ENCODE measurements at places on chromosomes 13 and 19.

- no peak for DNase-seq
These were observed 12.2 kb downstream of the BRD4 start for GRCh38 chr19:15320116-15320515.

- no peak for DNase-seq
These were observed 17.7 kb upstream of the SEMA6B start for GRCh38 chr19:4577020-4577782.

DNA sequence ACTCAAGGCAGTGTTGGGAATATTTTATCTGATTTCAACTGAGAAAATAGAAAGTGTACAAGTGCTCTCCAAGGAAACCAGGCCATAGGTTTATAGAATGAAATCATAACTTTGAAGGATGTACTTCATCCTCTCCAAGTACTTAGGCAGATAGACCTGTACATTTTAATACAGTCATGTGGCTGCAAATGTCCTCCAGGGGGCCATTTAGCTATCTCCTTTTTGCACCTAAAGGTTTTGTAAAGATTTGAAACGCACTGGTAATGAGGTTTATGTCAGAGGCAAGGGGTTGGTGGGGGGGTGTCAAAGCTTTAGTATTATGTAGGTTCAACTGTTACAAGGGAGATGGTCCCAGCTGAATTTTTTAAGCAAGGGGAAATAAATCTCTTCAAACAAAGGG lies 364.4 kb downstream of the DCT start:
- DNase-seq = no peak

- no peak for DNase-seq
These were observed 60.9 kb upstream of the MED4 start for GRCh38 chr13:48155848-48156247.

DNA sequence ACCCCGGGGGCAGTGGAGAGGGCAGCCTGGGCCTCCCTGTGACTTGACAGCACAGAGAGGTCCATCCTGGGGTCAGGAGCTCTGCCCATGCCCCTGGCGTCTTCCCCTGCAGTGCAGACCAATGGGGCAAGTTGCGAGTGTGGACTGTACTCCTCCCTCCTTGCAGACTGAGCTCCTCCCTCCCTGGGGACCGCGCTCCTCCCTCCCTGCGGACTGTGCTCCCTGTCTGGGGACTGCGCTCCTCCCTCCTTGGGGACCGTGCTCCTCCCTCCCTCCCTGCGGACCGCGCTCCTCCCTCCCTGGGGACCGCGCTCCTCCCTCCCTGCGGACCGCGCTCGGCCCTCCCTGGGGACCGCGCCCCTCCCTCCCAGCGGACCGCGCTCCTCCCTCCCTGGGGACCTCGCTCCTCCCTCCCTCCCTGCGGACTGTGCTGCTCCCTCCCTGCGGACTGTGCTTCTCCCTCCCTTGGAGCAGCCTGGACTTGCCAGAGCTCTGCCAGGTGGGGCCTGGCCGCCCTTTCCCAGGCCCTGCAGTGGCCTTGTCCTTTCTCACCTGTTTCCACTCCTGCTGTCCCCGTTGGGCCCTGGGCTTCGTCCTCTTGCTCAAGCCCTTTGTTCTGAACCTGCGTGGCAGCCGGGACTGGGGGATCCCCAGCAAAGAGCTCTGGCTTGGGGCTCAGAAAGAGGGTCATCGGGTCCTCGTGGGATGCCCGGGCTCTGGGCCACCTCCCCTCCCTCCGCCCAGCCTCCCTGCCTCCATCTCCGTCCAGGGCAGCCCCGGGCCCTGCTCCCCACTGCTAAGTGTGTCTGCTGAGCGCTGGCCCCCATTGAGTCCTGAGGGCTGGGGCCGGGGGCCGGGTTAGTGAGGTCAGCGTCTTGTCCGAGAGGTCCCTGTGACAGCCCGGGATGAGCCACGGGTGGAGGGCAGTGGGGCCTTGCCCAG lies 6.8 kb downstream of the GAMT start:
- no peak for DNase-seq

- no peak for DNase-seq
These were observed 965 bp downstream of the TTC9B start for GRCh38 chr19:40217027-40217810.

- no peak for DNase-seq
These were observed 95.1 kb downstream of the SLC7A1 start for GRCh38 chr13:29500386-29500785.

- no peak for DNase-seq
These were observed 238.7 kb downstream of the KCTD12 start for GRCh38 chr13:76647550-76647949.

GRCh38 chr13:84655677-84656076 lies 773.4 kb upstream of the SLITRK1 start:
- no peak for DNase-seq

DNA sequence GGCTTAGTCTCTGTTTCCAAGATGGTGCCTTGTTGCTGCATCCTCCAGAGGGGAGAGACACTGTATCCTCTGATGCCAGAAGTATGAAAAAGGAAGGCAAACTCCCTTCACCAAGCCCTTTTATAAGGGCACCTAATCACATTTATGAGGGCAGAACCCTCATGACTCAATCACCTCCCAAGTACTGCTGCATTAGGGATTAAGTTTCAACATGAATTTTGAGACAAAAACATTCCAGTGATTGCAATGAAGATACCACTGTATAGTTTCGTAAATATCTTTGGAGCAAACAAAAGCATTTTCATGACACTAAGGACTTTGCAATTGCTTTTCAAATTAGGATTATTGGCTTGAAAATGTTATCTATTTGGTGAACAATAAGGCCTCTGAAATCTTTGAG lies 63.8 kb downstream of the RNF17 start:
- DNase-seq = no peak

GRCh38 chr19:14089662-14090508 lies 666 bp downstream of the SAMD1 start:
- no peak for DNase-seq

- no peak for DNase-seq
These were observed 9.8 kb downstream of the DDX39A start for GRCh38 chr19:14409146-14410023.

DNA sequence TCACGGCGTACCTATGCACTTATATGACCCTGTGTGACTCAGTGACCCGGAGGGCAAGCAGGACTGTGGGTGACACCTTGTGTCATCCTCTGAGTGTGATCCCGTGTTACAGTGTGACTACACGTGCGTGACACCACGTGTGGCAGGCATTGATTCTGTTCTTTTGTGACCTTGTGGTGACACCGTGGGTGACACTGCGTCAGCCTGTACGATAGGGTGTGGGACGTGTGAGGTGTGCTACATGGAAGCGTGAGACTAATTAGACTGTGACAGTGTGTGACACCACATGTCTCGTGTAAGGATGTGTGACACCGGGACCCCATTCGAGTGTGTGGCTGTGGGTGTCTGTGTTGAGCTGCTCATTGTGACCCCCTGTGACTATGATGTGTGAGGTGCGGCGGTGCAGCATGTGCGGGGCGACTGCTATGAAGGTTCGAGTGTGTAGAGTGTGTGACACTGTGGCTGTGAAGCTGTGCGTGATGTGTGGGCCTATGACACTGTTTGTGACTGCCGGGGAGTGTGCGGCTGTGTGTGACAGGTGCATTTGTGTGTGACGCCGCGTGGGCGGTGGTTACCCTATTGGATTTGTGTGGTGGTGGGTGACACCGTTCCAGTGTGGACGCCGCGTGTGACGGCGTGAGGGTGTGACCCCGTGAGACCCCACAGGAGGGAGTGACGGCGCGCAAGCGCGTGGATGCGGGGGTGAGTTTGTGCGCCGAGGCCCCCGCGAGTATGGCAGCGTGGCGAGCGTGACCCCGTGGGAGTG lies 399 bp upstream of the SPTBN4 start:
- DNase-seq = no peak

- DNase-seq = no peak
These were observed 5.6 kb upstream of the SIGLEC12 start for GRCh38 chr19:51507192-51507591.

Measured in CMK (cell line).